ENCODE measurements at places on chromosomes 12 and 14.
A peak's percentile ranks its signal among the peaks of the same experiment; 100 is the strongest.

DNA sequence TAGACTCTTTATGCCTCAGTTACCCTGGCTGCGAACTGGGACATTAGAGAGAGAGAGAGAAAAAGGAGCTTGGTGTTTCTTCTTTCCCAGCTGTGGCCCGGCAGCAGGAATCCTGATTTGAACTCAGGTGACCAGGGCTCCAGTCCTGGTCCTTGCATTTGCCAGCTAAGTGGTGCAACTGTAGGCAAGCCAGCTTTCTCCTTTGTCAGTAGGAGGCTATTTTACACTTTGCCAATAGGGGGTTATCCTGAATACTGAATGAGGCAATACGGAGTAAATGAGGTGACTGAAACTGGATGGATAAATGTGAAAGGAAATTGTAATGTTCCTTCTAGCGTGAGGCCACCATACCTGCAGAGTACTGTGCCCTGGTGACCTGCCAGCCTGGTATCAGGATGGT is 27.8 kb downstream of the KCNA5 start:
- DNase-seq = no peak

GRCh38 chr12:95583933-95584332 is 32.7 kb upstream of the USP44 start:
- DNase-seq = peak; percentile 12

DNA sequence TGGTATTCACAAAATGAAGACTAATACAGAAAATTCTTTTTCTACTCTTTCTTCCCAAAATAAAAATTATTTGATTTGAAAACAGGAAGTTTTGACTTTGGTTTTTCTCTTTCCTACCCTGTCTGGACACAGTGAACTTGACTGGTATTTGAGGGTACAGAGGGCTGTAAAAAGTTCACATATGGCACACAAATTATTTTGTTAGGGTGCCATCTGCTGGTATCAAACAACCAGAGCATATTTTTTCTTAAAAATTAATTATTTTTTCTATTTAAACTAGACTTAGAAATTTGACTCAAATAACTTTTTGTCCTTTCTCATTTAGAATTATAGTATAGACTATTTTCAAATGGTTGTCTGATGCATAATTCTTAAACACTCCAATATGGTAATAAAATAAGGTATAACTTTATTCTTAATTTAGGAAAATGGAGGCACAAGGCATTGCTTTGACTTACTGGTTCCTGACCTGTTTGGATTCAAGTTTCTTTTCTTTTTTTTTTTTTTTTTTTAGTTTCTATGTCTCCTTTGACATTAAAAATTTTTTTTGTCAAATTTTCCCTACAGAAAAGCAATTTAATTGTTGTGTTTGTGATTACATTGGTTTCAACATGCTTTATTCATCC is 390.6 kb downstream of the PRKD1 start:
- peak; percentile 30 for DNase-seq

GRCh38 chr14:29348504-29348903 is 579.1 kb downstream of the PRKD1 start:
- DNase-seq = no peak

DNA sequence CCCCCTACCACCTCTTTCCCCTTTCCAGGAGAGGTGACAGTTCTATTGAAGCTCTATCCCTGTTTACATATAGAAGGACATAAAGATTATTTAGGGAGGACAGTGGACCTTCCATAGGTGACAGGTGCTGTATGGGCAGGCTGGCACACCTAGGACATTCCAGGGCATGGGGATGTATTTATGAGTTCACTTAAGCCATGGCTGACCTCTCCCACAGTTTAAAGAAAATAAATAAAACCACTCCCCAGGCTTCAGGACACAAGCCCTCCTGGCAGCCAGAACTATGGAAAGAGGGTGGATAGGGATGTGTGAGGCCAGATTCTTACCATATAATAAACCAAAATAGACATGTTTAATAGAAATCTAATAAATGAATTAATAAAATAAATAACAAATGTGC is 85.6 kb upstream of the HOXC13 start:
- DNase-seq = no peak

DNA sequence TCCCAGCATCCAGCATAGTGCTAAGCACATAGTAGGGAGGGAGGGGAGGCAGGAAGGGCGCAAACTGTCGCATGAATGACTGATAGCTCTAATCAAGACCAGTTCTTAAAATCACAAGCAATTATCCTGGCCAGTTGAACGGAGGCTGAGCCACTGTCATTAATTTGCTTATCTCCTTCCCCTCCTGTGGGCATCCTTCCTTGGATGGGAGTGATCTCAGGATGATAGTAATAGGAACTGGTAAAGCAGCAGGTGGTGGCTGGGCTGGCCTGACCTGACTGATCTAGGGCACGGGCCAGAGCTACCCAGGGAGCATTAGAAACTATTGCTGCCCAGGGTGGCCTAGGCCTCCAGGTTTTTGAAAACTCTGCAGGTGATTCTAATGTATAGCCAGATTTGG is 97.0 kb downstream of the BEGAIN start:
- no peak for DNase-seq

- DNase-seq = no peak
Observed at GRCh38 chr14:55070981-55071411, 19.5 kb downstream of the MAPK1IP1L start.

DNA sequence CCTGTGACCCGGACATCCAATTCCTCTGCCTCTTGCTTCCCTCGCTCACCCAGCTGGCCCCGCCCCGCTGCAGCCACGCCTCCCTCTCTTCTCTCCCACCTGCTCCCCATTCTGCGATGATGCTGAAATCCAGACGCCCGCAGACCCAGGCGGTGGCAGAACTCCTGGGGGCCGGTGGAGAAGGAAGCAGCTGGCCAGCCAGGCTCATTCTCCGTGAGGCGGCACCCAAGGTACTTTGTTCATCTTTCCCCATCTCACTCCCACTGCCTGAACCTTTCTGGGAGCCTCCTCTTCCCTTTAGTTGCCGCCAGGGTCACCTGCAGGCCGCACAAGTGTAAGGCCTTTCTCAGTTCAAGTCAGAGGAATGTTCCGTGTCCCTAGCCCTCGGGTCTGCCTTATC is 35.7 kb downstream of the FOXN4 start:
- no peak for DNase-seq

- DNase-seq = peak; percentile 37
Observed at GRCh38 chr12:4288296-4289131, 15.0 kb downstream of the CCND2 start.

- peak; percentile 57 for DNase-seq
Observed at GRCh38 chr14:91606851-91607250, 96.7 kb upstream of the PPP4R3A start.

- DNase-seq = no peak
Observed at GRCh38 chr12:131346555-131347344, 364.1 kb upstream of the SFSWAP start.

DNA sequence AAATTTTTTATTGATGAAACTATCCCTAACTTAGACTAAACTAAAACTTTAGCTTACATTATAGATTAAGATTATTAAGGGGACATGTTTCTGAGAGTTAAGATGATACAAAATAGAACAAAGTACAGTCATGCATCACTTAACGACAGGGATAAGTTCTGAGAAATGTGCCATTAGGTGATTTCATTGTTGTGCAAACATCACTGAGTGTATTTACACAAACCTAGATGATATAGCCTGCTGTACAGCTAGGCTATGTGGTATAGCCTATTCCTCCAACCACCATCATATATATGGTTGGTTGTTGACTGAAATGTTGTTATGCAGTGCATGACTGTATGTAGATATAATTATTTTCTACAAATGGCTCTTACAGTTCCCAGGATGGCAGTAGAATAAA is 46.5 kb downstream of the ATP6V1D start:
- DNase-seq = no peak

DNA sequence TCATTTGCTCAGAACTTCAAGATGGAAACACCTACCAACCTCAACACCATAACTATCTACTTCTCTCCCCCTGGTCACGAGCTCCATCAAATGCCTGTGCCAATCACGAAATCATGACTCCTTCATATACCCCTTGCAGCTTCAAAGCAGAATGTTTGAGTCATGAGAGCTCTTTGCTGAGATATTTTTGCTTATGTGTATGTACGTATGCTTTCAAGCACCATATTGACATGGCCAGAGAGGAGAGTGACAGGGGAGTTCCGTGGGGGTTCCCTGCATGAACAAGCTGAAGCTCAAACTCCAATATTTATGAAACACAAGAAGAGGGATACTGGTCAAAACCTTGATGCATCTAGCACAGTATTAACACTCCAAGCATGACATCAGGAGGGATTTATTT is 374.4 kb downstream of the DPF3 start:
- DNase-seq = no peak

GRCh38 chr12:10747730-10748129 is 24.6 kb upstream of the YBX3 start:
- DNase-seq = no peak

DNA sequence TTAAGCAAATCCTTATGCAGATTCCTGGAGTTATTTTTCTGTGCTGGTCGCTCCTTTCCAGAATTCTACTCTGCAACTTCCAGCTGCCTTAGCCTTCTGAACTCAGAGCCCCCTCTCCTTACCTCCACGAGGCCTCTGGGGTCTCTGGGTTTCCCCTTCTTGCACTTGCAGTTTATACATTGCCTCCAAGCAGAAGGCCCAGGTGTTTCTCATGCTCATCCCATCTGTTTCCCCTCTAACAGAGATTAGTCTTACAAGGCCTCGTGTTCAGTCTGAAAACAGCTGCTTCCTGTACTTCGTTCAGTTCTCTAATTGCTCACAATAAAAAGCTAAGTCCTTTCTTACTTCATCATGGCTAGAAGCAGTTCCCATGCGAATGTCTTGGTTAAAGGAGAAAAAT is 134.4 kb upstream of the FGD4 start:
- peak; percentile 23 for DNase-seq

- no peak for DNase-seq
Observed at GRCh38 chr12:130800312-130800711, 38.7 kb downstream of the STX2 start.

GRCh38 chr12:5568325-5568981 is 136.5 kb downstream of the NTF3 start:
- DNase-seq = no peak

DNA sequence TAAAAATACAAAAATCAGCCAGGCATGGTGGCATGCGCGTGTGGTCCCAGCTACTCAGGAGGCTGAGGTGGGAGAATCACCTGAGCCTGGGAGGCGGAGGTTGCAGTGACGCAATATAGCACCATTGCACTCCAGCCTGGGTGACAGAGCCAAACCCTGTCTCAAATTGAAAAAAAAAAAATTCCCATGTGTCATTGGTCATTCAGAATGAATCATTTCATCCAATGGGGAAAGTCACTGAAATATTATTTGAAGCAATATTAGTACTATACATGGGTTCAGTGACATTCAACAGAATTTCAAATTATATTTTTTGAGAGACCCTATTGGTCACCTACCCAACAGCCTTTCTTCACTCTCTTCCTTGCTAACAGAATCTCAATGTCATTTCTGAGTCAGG is 276.1 kb downstream of the ITPR2 start:
- DNase-seq = no peak

DNA sequence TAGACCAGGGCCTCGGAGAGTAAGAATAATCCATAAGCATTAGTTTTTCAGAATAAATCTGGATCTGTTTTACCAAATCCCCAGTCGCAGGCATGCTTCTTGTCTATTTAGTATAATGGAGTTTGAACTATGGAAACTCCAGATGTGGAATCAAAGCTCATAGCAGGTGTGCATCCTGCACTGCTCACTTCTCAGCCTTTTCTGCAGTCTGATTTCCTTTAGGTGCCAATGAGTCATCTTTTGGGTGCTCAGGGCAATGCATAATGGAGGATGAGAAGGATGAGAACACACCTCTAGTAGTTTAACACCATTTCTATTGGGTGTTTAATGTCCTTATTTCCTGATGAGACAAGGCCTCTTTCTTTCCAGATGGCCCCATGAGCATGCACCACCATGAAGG is 961.2 kb downstream of the TMEM121 start:
- no peak for DNase-seq

DNA sequence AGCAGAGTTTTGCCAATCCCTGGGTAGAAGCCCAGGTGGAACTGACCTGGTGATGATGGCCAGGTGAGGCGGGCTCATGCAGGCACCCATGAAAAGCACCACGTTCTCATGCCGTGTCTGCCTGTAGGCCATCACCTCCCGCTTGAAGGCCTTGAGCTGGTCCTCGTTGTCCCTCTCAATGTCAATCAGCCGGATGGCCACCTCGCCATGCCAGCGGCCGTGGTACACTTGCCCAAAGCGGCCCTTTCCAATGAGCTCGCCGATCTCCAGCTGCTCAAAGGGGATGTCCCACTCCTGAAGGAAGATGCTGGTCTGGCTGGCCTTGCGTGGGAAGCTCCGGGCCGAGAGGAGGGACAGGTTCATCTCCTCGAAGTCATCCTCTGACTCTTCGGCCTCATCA is 163.4 kb upstream of the NOS1 start:
- DNase-seq = no peak

DNA sequence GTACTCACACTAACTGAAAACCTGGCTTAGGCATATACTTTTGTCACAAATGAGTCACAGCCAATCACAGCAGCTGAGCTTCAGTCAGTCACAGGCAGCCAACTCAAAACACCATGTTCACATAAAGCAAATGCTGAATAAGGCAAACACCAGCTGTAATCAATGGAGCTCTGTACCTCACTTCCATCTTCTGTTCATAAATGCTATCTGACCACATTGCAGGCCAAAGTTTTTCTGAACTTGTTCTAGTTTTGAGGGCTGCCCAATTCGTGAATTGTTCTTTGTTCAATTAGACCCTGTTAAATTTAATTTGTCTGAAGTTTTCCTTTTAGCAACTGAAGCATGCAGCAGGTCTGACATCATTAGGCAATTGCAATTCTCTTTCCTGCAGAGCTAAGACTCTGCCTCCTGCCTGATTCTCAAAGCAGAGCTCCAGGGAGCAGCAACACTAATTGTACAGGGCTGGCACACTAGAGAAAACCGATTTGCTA is 129.9 kb downstream of the WIF1 start:
- no peak for DNase-seq

GRCh38 chr14:49621114-49621881 is 699 bp downstream of the MGAT2 start:
- DNase-seq = peak; percentile 90

GRCh38 chr12:121494093-121494787 is 86.6 kb downstream of the KDM2B start:
- DNase-seq = peak; percentile 72

- DNase-seq = no peak
Observed at GRCh38 chr12:114904254-114905003, 220.5 kb upstream of the TBX3 start.

GRCh38 chr14:32255789-32256188 is 52.7 kb upstream of the RNU6-8 start:
- no peak for DNase-seq

- DNase-seq = no peak
Observed at GRCh38 chr12:118618695-118619094, 242.3 kb downstream of the SUDS3 start.

DNA sequence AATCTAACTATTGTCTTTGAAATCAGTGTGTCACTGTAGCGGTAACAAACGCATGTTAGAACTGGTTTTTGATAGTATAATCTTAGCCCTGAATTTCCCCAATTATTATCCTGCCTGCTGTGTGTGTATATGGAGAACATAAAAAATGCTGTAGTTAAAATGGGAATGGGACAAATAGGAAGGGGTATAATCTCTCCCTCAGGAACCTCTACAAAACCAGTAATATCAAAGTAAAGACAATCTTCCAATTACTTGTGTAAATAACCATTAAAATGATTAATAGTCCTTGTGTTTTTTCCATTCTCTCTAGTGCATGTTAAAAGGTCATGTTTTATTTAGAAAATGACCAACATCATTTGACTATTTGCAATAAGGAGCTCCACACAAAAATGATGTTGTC is 200.1 kb upstream of the TMTC1 start:
- no peak for DNase-seq

- no peak for DNase-seq
Observed at GRCh38 chr14:68412505-68413465, 380.1 kb downstream of the ZFP36L1 start.

GRCh38 chr14:92108345-92109254 is 2.2 kb upstream of the ATXN3 start:
- DNase-seq = peak; percentile 18

Measured in NB4 (cell line).